ENCODE measurements at places on chromosomes 2 and 18.

- DNase-seq = no peak
These were observed 800.8 kb upstream of the ID2 start for GRCh38 chr2:7881063-7881462.

DNA sequence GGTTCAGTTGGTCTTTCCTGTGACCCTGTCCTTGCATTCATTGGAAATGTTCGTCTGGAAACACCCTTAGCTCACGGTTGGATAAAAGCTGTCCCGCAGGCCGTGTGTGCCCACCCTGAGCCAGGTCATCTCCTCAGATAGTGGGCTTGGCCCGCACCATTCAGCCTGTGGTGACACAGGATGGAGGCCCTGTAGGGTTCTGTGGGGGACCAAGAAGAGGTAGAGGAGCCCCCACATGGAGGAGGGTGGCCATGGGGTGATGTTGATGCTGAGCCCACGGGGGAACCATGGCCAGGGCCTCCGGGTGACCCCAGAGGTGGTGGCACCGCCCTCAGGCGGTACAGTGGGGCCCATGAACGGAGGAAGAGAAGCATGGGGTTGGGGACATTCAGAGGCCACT lies 62.7 kb downstream of the ASAP2 start:
- DNase-seq = no peak

DNA sequence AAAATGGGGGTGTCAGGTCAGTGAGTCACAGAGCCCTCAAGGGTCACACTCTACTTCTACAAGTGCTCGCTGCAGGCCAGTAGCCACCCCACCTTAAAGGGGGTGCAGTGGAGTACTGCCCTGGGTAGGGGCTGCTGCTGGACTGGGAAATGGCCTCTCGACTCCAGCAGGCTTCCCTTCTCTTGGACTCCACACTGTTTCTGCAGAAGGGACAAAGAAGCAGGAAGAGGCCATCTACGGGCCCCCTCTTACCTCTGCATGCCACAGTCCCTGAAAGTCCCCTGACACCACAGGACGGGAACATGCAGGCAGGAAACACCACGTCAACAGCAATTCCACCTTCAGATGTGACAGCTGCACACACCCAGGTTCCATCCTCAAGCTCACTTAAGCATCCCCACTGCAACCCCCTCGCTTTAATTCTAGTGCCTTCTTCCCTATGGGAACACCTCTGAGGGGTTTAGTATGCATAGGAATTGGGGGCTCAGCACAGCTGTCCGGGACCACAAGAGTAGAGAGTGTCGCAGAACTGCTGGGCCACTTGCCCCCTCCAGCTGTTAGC lies 22.3 kb downstream of the SNED1 start:
- DNase-seq = no peak

DNA sequence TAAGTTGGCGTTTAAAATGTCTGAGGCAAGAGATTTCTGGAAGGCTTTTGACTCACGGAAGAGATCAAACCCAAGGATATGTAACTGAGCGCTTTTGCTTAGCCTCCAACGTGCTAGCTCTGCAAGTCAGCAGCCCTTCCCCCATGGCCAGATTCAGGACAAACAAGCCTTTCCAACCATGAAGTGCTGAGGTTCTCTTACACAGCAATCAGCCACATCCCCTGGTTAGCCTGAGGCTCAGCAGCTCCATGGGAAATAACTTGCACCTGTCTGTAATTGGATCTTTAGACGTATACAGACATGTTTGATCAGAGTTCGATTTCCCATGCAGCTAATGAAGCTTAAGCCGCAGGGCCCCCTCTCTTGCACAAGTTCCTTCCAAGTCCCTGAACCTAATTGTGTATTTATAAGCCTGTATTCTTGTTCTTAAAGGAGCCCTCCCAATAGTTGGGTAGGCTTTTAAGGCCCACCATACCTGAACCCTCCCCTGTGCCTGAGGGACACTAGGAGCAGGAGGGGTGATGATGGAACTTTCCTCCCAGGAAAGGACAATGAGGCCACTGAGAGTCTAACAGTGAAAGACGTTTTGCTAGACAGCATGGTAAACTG lies 2.1 kb upstream of the TMEM131 start:
- DNase-seq = no peak

- no peak for DNase-seq
These were observed 259.1 kb downstream of the LNPK start for GRCh38 chr2:175743011-175743410.

All from D721Med (cell line).